Thyroid gland (tissue), 4 donors: ENCODE measurements at places on chromosomes 3 and 15. TPM values are rescaled to one million over a fixed set of nuclear protein-coding genes. Genes with fewer than 3 reads are reported as not detected.

DNA sequence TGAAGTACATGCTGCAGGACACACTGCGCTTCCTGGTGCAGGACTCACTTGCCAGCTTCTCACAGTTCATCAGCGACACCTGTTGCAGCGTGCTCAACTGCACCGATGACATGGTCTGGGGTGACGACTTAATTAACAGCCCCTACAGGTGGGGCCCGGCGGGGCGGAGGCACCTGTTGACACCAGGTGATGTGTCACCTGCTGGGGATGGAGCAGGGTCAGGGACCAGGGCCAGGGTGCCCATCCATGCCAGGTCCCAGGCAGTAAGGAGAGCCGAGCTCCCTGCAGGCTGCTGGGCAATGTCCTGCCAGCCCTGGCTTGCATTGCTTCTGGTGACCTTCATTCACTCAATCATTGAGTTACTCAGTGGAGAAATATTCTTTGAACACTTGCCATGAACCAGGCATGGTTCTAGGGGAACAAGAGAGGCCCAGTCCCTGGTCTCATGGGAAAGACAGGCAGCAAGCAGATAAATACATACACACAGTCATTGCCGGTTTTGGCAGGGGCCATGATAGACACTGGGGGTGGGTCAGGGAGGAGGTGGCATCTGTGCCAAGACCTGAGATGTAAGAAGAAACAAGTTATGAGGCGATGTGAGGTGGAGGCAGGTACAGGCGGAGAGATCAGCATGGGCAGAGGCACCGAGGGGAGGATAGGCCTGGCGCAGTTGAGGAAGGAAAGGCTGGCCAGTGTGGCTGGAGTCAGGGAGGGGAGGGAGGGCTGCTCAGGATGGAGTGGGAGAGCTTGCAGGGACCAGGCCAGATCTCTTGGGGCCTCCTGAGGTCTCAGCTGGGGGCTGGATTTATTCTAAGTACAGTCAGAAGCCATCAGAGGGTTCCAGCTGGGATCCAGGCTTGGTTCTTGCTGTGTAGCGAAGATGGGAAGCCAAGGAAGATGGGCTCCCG lies 30.8 kb downstream of the DNAH1 start:
- DNase-seq, result no peak

DNA sequence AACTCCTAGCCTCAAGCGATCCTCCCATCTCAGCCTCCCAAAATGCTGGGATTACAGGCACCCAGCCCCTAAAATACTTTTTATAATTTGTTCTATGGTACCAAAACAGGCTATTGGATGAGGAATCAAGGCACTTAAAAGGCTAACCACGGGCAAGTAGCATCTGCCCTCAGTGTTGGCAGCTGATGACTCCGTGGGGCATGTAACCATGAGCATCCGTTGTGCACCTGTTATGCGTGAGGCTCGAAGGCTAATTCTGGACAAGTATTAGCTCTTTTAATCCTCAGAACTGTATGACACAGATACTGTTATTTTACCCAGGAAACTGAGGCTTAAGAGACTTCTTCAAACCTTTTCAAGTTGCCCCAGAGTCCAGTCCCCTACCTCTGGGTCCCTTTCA lies 10.2 kb downstream of the WDR73 start:
- no peak for DNase-seq

- DNase-seq, result no peak
These were observed 108.7 kb downstream of the P2RY1 start for GRCh38 chr3:152943645-152944044.

The ALPK3 gene
- 6.8 TPM for total RNA-seq

DNA sequence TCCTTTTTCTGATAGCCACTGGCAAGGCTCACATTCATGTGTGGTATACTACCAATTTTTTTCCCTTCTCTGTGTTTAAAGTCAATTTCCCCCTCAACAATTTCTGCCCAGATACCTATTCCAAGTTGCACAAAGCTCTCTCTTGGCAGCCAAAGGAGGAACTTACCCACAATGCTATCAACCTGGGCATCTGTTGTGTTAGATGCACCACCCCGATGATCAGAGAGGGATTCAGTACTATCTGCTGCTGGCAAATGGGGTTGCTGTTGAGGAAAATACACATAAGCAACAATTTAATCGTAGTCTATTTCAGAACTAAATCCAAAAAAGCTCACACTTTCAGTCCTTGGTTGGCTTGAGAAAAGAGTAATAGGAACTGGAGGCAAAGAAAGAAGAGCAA lies 46.1 kb downstream of the AAGAB start:
- no peak for DNase-seq

The CHL1 gene
- 4.3 TPM for total RNA-seq

The ANKRD34C gene
- not detected for total RNA-seq

- DNase-seq, result no peak
These were observed 206.3 kb upstream of the CHRNA7 start for GRCh38 chr15:31824024-31824423.

The SRGAP3 gene
- total RNA-seq, result 14.7 TPM

The IFT122 gene
- 50.0 TPM for total RNA-seq

- no peak for DNase-seq
These were observed 86.1 kb upstream of the CGNL1 start for GRCh38 chr15:57290187-57290586.

The GREM1 gene
- total RNA-seq, result 3.2 TPM

The WDR72 gene
- 104 TPM for total RNA-seq

DNA sequence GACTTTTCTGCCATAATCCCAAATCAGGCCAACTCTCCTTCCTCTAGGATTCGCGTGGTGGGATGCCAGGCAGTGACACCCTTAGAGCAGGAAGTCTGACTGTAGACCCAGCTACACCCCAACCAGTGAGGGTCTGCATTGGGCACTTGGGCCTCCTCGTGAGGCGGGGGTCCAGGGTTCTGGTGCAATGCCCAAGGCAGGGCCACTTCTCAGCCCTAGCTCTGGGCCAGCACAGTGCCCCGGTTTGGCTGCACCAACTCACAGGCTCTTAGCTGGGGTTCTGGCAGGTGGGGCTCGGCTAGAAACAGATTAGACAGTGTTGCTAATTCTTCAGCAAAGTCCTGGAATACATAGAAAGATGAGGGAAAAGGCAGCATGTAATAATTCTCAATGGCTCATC lies 12.7 kb downstream of the CDAN1 start:
- DNase-seq, result no peak

GRCh38 chr3:187926620-187927019 lies 181.4 kb upstream of the BCL6 start:
- DNase-seq, result no peak

The NR2F2 gene
- total RNA-seq, result 30.2 TPM

The FHIT gene
- 16.9 TPM for total RNA-seq

- no peak for DNase-seq
These were observed 29.7 kb downstream of the ACAD11 start for GRCh38 chr3:132629928-132630327.

- peak; percentile 81 for DNase-seq
These were observed 99.1 kb downstream of the CPN2 start for GRCh38 chr3:194251891-194252560.

DNA sequence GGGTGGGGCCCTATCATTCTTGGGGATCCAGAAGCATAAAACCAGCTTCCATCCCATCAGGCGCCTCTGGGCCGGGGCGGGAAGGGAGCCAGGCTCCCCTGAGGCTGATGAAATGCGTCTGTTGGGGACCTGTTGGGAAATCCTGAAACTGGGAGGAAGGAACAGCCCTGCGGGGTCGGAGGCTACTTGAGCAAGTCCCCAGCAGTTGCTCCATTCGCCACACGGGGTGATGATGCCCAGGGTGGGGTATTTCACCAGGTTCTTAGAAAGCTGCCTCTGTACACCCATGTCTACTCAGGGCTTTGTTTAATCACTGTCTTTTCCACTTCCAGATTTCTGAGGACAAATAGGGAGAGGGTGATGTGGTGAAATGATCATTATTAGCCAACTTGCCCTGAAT lies 25.4 kb upstream of the TSEN2 start:
- DNase-seq, result no peak

DNA sequence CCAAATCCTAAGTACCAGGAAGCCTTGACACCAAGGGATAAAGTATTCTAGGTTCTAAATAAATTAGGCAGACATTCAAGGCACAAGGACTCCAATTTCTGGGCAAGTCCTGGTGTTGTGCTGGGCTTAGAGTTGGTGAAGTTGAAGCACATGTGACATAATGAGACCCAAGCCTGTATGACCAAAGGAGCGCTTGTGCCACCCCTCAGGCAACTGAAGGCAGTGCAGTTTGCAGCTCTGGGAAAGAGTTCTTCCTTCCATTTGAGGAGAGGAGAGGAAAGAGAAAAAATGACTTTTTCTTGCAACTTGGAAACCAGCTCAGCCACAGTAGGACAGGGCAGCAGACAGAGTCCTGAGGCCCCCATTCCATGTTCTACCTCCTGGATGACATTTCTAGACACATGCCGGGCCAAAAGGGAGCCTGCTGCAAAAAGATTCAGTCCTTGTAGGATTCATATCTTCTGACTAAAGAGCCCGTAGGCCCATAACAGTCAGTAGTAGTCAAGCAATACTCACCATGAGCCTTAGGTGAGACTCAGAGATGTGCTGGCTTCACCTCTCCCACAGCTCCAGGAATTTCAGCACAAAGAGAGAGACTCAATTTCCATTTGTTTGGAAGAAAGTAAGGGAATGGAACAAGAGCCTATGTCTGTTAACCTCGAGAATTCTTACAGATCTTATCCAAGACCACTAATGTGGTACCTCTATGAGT lies 588.8 kb upstream of the BCHE start:
- DNase-seq, result no peak

- DNase-seq, result peak; percentile 85
These were observed 432 bp upstream of the LPP start for GRCh38 chr3:188153437-188154013.

DNA sequence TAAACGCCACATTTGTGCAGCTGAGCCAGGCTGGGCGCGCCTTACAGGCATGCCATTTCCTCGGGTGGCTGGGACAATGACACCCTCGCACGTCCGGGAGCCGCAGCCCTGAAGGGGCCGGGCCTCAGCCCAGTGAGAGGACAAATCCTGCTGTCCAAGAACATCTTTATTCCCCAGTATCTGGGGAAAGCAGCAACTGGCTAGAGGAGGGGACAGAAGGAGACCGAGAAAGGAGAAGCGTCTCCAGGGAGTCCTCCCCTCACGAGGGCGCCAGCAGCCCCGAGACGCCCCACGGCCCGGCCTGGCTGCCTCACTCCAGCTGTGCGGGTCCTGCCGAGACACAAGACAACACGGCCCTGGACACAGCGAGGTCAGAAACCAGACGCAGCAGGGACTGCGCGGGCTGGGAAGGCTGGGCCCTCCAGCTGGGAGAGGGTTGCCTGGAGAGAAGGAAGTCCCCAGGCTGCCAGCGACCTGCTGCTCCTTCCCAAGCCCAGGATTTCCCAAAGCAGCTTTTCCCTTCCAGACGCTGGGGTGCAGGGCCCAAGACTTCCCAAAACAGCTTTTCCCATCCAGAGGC lies 130.2 kb downstream of the CHSY1 start:
- peak; percentile 41 for DNase-seq

- peak; percentile 87 for DNase-seq
These were observed 894 bp upstream of the CCNL1 start for GRCh38 chr3:157160658-157161424.

The PIGBOS1 gene
- 19.6 TPM for total RNA-seq
